Activated naive CD8-positive, alpha-beta T cell treated with anti-CD3 and anti-CD28 coated beads, Interleukin-2, amount 10 ng/mL, durations not matched to agents 7 days and 5 days (primary cell): ENCODE measurements at places on chromosomes 6 and 20.

GRCh38 chr6:165701564-165702354 lies 38.7 kb upstream of the PDE10A start:
- no peak for DNase-seq

DNA sequence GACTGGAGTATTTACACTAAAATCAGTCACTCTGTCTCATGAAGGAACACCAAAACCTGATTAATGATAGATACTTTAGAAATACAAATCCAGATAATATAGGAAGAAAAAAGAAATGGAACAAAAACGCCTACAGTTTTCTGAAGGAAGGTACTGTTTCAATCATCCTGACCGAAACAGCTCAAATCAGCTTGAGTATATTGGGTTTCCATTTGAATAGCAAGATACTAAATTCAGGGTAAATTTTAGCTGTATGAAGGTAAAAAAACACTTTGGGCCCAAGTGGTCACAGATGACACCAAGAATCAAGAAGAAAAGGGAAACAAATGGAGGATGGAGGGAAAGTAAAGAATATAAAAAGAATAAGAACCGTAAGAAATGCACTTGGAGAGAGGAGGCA lies 6.9 kb downstream of the ZSCAN23 start:
- DNase-seq = no peak

- DNase-seq = peak; percentile 31
Measured at GRCh38 chr6:158039571-158040050, 57.9 kb downstream of the SYNJ2 start.

- no peak for DNase-seq
Measured at GRCh38 chr20:51569815-51570738, 27.6 kb upstream of the NFATC2 start.

DNA sequence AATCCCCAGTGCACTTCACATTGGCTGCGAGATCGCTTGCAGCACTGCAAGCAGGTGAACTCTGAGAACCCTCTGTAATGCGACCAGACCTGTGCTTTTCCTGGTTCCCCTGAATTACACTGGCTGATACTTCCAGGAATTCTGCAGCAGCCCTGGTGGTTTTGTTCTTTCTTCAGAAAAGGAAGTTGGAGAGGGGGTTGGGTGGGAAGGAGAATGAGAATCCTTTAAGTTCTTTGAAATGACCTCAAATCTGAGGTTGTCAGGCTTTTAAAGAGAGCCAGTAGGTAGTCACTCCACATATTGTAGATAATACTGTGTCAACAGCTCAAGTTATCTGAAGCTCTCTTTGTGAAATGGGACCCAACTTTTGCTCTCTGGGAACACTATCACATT lies 62.4 kb downstream of the GCNT2 start:
- DNase-seq = no peak
